LHCN-M2 (cell line): ENCODE measurements at places on chromosomes 7 and 10. TPM values are rescaled to one million over a fixed set of nuclear protein-coding genes. Genes with fewer than 3 reads are reported as not detected.
A peak's percentile ranks its signal among the peaks of the same experiment; 100 is the strongest.

- DNase-seq = peak; percentile 14
These were observed 7.0 kb downstream of the WDR91 start for GRCh38 chr7:135204341-135204749.

PIP gene
- total RNA-seq = 0.69 TPM in 1 of 2 replicates, not detected in the other

GRCh38 chr7:25481891-25482290, 253.6 kb upstream of the NPVF start:
- no peak for DNase-seq

- no peak for DNase-seq
These were observed 111.8 kb upstream of the RSU1 start for GRCh38 chr10:16929069-16929468.

GGCT gene
- total RNA-seq = 43.6 and 54.2 TPM in 2 replicates

NOS3 gene
- 0.13 TPM in 1 of 2 replicates, not detected in the other for total RNA-seq

DNA sequence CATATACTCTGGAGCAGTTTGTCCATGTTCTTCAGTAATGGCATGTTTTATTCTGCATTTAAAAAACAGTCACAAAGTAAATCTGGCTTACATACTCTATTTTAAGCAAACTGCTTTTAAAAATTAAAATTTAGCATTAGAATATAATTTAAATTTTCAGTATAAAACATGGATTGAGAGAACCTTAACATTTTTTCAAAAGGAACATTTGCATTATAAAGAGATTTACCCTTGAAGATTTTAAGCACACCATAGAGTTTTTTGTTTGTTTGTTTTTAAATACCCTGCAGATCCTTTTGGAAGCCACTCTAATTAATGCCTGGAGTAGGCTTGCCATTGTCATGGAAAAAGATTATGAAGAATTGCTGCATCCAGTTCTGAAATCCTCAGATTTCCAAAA, 70.4 kb downstream of the ZNRF2 start:
- DNase-seq = no peak

GRCh38 chr7:80699045-80699638, 60.7 kb downstream of the CD36 start:
- peak; percentile 75 for DNase-seq

- peak; percentile 44 for DNase-seq
These were observed 55.7 kb upstream of the COL1A2 start for GRCh38 chr7:94338921-94339371.

DNA sequence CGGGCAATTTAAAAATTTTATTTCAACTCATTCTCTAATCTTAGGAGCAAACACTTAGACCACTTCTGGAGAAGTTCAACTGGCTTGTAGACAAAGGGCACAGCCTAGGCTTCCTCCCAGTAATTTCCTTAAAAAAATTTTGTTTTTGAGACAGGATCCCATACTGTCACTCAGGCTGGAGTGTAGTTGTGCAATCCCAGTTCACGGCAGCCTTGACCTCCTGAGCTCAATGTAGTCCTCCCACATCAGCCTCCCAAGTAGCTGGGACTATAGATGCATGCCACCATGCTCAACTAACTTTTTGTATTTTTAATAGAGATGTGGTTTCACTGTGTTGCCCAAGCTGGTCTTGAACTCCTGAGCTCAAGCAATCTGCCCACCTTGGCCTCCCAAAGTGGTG, 38.4 kb downstream of the BAMBI start:
- no peak for DNase-seq

DNA sequence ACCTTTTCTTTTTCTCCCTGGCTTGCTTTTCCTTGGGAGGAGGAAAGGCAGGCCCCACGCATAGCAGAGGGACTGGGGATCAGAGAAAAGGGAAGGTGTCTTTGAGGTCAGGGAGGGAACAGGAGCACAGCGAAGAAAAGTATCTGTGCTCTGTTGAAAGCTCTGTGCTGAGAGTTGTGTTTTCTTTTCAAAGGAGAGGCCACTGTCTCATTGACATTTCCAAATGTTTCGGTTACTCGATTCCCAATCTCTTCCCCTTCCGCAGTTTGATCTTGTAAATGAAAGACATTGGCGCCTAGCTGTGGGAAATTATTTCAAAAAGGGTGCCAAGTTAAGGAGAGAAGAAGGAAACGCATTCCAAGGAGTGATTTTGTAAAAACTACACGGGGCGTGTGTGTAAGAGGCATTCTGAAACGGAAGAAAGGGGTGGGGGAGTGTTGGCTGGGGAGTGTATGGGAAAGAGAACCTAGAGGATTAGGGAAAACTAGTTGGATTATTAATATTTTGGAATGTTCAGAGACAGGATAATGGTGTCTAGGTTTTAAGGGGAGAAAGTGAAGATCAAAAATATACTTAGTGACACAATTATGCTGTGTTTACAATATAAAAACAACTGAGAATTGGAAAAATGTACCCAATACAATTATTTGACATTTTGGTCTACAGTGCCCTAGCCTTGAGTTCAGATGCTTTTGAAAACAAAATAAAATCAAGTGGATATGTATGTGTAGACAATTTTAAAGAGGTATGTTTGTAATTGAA, 708 bp downstream of the KLHDC10 start:
- no peak for DNase-seq

ADRA2A gene
- total RNA-seq = 0.13 and 0.34 TPM in 2 replicates

GRCh38 chr7:8015100-8015745, 46.6 kb downstream of the GLCCI1 start:
- DNase-seq = no peak

BAMBI gene
- 0.80 and 1.7 TPM in 2 replicates for total RNA-seq

COL28A1 gene
- 2.6 and 4.4 TPM in 2 replicates for total RNA-seq

PALD1 gene
- 0.38 and 0.40 TPM in 2 replicates for total RNA-seq

GRCh38 chr10:76983624-76984023, 654.0 kb downstream of the KCNMA1 start:
- DNase-seq = no peak

TYW1B gene
- total RNA-seq = 1.2 and 1.5 TPM in 2 replicates

DNA sequence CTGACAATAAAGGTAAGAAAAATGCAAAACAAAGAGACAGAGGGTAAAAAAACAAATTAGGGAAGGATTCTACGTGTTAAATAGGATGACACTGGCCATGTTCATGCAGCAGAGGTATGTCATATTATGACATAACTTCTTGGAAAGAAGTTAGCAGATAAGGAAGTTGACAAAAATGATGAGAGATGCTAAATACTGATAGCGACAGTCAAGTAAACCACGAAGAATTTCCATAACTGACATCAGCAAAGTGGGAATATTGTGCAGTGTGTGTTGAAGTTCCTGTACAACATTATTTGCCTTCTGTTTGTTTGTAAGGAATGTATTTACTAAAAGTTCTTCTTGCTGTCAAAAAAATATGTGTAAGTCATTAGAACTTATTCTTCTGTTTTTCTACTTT, 29.5 kb downstream of the MDH2 start:
- no peak for DNase-seq

TMEM213 gene
- not detected in 2 replicates for total RNA-seq

GRCh38 chr10:26746061-26746460, 48.6 kb downstream of the PDSS1 start:
- DNase-seq = no peak

DNA sequence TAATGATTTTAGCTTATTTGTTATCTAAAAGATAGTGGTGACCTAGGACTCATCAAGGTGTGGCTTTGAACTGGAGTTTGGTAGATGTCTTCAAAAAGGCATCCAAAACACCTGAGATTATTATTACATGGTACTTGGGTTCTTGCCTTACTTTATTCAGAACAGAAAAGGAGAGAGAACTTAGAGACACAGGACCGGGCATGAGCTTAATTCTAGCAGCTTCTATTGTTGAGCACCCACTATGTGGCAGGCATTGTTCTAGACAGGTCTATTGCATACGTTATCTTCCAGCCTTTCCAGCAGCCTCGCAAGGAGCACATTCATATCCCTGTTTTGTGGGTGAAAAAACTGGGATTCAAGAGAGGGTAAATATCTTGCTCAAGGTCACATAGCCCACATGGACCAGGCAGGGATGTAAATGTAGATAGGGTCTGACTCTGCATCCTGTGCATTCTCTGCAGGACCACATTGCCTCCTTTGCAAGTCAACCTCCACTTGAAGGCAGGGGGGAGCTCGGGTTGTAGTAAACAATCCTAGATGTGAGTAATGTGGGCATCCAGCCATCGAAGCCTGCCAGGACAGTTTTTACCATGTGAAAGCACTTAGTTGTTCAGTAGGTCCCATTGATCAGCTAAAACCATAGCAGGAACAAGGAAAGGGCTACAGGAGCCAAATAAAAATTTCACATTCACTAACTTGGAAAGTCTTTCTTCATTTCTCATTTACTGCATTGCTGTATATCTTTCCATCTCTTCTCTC, 551.4 kb downstream of the LRMDA start:
- DNase-seq = no peak

MKI67 gene
- 54.4 and 87.8 TPM in 2 replicates for total RNA-seq

DNA sequence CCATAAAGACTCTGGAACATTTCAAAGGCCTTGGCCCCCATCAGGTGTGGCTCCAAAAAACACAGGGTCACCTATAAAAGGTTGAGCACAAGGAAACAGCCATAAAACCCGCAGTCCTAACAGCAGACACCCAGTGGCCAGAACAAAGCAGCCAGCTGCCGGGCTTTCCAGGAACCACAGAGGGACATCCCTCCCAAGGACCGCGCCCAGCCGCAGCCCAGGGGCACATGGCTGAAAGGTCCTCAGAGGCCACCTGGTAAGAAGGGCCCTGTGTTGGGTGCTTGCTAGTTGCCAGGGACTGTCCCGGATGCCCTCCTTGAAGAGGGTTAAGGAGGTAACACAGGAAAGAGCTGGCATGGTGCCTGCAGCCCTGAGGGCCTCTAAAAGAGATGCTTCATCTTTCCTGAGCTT, 32.7 kb downstream of the KCNMA1 start:
- DNase-seq = no peak

DNA sequence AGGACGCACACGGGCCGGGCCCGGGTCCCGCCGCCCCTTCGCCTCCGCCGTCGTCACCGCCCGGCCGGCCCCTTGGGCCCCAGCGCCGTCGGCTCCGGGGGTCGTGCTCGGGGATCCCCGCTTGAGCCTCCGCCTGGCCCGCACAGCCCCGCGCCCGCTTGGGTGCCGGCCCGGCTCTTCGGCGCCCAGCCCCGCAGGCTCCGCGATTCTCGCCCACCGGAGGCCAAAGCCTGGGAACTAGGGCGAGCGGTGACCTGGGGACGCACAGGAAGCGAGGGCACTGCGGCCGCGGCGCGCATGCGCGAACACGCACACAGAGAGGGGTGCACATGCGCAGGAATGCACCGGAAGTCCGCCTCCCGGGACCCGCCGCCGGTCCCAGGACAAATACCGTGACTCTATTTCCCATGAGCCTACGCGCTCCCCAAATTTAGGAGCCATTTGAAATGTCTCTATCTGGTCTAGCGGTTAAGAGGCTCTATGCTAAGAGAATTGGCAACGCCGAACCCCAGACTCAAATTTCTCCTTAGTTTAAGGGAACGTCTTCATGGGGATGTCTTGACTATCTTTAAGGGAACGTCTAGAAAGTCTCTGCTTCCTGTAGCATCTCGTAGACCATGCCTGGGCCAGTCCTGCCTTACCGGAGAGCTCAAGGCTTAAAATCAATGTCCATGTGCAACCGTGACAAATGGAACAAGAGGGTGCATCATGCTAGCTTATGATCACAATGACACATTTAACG, at the start of gene ZNF12:
Gene ZNF12 (minus strand): TSS at position 282 of the 742 bp plus-strand sequence. CDS start 1,774 bp downstream, outside the sequence.
- peak; percentile 95 for DNase-seq

DNA sequence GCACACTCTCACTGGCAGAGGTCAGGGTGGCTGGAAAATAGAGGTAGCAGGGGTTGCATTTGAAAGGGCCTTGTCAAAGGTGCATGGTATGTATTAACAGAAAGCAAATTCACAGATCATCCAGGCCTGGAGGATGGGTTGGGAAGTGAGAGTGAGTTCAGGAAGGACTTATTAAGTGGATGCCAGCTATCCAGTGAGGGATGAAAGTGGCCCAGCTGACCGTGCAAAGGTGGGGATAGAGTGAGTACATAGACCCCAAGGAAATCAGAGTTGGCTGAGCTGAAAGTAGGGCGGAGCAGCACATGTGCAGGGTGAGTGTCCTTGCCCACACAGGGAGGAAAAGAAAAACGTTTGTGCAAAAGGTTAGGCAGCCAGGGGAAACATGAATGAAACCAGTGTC, 58.1 kb downstream of the HECW1 start:
- no peak for DNase-seq

DNA sequence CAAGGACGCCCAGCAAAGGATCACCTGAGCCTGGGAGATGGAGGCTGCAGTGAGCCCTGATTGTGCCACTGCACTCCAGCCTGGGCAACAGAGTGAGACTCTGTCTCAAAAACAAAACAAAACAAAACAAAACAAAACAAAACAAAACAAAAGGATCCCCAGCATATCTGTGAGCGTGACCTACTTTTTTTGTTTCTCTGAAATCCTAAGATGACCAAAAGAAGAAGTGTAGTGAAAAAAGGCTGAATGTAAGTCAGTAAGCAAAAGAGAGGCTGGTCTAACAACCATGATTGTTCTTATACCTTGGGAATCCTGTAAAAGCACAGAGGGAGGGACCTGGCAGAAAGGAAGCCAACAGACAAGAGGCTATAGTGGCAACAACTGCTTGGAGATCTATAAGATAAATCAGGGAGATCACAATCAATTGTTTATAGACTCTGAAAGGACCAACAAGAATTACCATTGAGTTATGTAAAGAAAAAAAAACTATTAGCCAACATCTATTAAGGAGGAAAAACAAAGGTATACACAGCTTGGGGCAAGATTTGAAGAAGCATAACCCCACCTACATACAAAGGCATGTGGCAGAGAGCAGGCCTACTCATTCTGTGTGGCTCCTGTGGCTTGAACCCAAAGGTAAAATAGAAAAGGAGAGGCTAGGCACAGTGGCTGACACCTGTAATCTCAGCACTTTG, 255.2 kb upstream of the KLF14 start:
- no peak for DNase-seq

GIMAP8 gene
- total RNA-seq = 0.06 TPM in 1 of 2 replicates, not detected in the other

AFAP1L2 gene
- under 0.01 TPM in 1 of 2 replicates, not detected in the other for total RNA-seq

MARVELD1 gene
- 54.7 and 56.0 TPM in 2 replicates for total RNA-seq

LRRD1 gene
- 0.06 TPM in 1 of 2 replicates, not detected in the other for total RNA-seq

DNA sequence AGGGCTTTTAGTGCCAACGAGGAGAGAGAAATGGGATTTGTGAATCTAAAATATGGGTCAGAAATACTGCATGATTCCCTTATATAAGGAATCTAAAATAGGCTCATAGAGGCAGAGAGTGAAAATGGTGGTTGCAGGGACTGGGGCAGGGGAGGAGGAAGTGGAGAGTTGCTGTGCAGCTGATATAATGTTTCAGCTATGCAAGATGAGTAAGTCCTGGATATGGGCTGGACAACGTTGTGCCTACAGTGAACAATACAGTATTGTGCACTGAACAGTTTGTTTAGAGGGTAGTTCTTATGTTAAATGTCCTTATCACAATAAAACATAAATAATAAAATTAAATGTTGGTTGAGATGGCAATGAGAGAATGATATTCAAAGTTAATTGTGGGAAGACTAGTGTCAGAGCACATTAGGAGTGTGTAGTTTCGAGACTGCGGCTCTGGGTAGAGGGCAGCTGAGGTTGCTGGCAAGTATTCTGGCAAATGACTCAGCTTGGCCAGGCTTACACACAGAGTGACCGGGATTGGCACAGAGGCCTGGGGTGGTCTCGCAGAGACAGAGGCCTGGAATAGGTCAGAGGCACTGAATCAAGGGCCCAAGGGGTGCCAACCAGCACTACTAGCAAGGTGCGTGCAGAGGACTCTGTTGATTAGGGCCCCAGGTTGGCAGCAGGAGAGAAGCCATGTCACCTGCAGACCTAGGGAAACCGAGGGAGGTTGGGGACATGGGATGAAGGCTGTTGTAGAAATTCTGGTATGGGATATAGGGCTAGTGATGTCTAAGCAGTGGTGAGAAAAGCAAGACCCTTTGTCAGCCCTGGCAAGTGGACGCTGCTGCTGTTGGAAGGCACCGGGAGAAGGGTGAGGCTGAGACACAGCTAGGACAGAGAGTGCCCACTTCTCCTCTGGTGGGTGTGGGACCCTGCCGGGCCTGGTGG, 2.8 kb upstream of the DEPP1 start:
- DNase-seq = peak; percentile 91
